ENCODE measurements at places on chromosomes 1 and 21.

DNA sequence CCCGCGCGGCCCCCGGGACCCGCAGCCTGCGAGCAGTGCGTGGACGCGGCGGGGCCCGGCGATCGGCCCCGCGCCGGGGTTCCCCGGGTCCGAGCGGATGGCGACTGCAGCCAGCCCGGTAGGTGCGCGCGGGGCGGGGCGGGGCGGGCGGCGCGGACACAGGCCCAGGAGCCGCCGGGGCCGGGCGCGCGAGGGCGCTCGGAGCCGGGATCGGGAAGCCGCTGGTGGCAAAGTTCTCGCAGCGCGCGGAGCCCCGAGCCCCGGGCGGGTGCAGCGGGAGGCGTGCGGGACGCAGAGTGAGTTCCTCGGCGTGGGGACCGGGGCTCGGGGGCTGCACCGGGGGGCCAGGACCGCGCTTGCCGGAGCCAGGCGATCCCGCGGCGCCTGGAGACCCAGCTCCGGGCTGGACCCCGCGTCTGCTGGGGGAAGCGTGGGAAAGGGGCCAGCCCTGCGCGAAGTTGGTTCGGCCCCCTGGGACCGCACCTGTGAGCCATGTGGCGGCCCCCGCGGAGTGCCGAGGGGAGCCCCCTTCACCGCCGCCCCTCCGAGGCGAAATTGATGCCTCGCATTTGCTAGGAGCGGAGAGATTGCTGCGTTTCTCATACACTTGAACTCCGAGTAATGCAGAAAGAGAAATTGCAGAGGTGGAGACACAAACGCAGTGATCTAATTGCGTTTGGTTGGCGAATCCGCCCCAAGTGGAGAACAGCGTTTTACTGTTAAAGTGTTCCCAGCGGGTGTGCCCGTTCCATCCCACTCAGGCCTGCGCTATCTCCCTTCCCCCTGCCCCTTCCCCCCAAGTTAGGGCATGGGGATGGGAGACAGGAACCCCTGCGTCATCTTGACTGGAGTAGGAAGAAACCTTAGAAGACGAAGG lies 228.9 kb upstream of the TMEM51 start:
- DNase-seq = no peak

GRCh38 chr1:210747112-210747511 lies 386.8 kb downstream of the KCNH1 start:
- DNase-seq = no peak

DNA sequence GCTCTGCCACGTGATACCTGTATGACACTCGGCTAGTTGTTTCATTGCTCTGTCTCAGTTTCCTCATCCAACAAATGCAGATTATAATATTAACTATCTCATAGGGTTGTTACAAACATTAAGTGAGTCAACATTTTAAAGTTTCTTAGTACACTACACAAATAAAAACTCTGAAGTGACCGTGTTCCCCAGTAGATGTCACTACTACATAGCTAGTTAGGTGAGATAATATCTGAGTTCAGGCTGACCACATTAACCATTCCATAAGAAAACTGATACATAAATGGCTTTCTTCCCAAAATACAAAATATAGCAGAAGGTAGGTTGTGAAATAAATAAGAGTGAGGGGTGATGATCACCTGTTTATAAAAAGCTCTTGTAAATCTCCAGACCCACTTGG lies 214.1 kb downstream of the NUF2 start:
- DNase-seq = no peak

- no peak for DNase-seq
Measured at GRCh38 chr21:29888437-29888836, 51.4 kb downstream of the GRIK1 start.

GRCh38 chr21:44926331-44927101 lies 5.8 kb upstream of the ITGB2 start:
- no peak for DNase-seq

DNA sequence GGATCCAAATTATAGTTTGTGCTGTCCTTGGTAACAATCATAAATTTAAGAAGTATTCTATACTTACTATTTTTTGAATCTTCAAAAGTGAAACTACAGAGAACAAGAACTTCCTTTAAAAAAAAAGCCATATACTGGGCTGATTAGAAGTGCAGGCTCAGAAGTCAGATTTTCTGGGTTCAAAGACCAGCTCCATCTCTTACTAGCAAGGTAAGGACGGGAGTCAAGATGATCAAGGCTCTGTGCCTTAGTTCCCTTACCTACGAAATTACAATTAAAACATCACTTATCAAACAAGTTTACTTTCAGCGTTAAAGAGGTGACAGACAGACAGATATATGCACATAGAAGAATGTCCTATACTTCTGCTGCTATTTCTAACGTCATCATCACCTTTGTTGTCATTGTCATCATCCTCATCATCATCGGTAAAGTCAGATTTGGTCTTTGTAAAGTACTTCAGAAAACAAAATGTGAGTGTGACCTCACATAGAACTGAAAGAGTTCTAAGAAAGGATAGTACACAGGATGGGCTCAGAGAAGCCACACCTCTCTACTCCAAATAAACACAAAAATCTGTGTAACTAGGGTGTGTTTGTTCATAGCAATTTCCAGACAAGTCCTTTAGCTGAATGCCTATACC lies 178.7 kb downstream of the VAV3 start:
- DNase-seq = no peak

- no peak for DNase-seq
Measured at GRCh38 chr1:12480748-12481362, 137.2 kb downstream of the DHRS3 start.

DNA sequence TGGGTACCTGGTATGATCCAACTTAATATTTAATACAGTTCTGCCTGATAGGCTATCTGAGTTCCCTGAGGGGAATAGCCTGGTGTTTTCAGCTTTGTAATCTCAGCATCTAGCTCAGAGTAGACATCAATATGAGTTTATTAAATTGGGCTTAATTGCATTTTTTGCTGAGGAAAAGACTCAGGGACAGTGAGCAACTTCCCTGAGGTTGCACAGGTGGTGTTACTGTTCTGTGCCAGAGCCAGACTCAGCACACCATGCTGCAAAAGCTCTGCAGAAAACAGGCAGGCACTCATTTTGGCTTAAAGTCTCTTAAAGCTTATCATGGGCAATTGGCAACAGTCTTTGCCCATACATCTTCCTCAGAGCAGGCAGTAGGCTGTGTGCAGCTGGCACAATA lies 90.5 kb upstream of the JUN start:
- no peak for DNase-seq

DNA sequence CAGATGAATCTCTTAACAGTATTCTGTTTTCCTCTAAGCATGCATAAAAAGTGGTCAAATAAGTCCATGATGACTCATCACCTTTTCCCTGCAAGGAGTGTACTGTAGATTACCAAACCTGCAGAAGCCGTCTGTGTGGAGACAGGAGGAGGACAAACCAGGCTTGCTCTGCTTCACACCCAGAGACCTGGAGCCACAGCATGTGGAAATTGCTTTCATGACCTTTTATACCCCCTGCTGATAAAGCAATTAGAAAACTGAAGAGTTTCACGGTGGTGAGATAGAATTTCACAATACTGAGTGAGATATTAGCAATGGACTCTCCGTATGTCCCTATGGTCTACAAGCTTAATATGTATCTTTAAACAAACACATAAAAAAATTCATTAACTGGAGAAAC lies 9.4 kb downstream of the CORT start:
- no peak for DNase-seq

DNA sequence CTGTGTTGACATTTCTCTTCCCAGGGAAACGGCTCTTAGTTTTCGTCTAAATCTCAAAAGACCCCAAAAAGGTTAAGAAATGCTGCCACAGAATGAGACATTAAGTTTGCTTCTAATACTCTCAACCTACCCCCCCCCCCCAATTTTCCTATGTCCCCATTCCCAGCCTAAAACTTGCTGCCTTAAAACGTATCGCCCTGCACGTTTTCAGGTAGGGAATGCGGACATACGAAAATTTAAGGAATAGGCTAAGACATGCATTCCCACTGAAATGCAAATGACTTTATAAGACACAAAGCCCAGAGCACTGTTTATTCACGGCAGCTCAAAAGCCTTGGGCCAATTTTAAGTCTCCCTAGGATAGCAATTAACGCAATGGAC lies 45.4 kb downstream of the GFI1 start:
- no peak for DNase-seq

All from NCI-H1092 (cell line).